ENCODE measurements at places on chromosomes 3 and 15.

GRCh38 chr3:32278714-32279113 lies 40.2 kb downstream of the CMTM8 start:
- no peak for DNase-seq

DNA sequence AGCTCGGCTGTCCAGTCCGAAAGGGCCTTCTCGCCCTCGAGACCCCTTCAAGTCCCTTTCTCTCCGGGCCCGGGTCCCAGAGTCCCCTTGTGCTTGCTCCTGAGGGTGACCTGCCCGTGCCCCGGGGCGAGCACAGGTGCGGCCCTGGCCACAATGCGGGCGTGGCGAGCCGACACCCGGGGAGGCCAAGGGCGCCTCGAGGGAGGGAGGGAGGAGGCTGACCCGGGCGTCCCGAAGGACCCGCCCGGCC lies 810 bp upstream of the MEF2A start:
- no peak for DNase-seq

DNA sequence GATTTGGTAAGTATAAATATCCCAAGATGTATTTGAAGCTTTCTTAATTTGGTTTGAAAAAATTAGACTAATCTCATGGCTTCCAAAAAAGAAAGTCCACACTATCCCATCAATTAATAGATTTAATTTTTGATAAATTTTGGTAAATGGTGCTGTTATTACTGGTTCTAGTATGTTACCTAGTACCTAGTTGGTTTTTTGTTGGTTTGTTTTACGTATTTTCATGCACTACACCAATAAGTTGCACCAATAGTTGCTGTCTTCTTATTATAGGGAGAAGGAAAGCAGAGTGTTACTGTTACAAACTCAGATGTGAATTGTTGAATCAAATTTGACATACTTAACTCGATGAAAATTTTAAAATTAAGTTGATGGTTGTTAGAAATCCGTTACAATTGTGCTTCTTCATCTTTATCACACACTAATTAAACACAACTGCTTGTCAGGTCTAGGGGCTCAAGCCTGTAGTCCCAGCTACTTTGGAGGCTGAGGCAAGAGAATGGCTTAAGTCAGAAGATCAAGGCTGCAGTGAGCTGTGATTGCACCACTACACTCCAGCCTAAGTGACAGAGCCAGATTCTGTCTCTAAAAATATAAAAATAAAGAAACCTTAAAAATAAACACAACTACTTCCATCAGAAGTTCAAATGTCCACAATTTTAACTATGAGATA lies 23.1 kb upstream of the MBNL1 start:
- DNase-seq = no peak

DNA sequence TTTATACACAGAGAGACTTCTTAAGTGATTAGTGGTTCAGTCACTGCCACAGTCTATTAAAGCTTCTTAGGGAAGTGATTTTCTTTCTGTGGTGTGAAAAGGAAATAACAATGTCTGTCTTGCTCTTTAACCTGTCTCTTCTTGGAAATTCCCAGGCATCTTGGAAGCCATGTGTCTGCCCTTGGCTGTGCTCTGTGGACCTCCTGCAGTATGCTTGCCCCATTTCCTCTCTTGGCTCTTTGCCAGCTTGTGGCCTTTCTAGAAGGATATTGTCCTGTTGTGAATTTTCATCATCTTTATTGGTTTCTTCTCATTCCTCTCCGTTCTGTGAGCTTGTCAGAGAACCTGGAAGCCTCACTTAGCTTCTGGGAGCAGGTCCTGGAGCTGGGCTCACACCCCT lies 338.4 kb upstream of the C2CD4B start:
- DNase-seq = peak; percentile 85

DNA sequence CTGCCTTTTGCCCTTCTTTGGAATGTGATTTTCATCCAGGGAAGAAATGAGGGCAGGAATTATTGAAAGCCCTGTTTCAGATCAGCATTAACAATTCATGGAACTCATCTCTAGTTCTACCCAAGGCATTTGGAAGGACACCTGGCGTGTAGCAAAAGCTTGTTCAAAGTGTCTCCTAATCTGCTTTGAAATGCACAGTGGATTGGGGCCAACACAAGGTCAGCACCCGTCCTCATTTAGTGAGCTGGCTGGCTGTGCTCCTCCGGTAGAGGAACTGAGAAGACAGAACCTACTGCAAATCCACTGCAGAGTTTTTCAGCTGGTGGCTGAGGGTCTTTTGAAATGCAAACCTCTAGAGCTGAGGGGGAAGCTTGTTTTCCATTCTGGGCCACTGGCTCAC lies 141.6 kb upstream of the STT3B start:
- DNase-seq = no peak

Measured in mesenchymal stem cell (in vitro differentiated cells and primary cell).